Fibroblast of skin of left quadriceps (primary cell): ENCODE measurements at places on chromosomes 5 and 9.

DNA sequence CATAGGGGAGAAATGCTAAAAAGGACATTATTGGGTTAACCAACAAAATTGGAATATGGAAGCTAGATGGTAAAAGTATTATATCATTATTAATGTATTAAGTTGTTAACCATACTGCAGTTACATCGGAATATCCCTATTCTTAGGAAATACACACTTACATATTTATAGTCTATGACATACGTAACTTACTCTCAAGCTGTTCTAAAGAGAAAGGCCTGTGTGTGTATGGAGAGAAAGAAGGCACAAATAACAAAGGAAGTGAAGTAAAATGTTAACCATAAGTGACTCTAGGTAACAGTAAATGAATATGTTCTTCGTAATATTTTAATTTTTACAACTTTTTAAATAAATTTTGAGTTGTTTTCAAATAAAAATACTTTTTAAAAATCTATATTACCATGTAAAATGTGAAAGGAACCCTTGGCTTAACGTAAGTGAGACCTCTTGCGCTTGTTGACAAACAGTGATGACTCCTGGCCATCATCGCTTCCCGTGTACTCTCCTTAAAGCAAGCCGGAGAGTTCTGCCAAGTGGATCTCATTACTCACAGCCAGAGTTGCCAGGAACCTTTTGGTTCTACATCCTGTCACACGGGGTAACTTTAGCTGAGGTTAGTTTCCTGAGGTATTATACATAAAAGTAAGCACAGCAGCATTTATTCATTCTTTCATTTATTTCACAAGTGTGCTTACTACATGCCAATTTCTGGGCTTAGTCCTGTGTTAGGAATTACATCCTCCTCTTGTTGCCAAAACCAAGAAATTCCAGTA lies 165.4 kb downstream of the EPB41L4A start:
- DNase-seq = peak; percentile 1

DNA sequence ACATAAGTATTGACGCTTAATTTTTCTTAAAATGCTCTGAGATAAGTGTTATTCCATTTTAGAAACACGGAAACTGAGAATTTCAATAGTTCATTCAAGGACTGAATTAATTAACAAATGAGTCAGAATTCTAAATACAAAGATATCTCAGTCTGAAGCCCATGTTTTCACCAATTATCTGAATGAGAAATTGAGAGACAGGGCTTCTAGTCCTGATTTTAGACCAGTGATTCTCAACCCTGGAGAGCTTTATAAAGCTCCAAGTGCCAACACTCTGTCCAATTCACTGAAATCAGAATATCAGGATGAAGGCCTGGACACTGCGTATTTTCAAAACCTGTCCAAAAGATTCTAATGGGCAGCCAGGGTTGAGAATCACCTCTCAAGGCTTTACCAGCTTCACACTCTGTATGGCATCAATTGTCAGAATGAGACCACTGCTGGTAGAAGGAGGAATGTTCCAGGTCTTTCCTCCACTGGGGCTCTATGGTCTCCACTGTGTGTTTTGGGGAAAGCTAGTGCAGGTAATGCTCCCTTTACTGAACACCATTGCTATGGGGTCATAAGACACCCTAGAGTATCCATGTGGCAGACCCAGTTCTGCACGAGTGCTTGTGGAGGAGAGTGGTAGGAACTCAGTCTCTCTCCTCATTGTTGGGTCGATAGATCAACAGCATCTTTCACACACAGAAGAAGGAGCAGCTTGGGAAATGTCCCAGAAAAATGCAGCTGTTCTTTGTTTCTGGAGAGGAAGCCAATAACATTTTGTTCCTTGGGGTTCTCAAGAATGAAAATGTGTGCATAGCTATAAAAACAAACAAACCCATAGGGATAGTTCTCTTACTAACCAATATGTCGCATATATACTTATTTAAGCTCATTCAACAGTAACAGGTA lies 99.7 kb upstream of the OSMR start:
- no peak for DNase-seq

- DNase-seq = no peak
Measured at GRCh38 chr5:67192719-67193438, 3.7 kb downstream of the CD180 start.

GRCh38 chr5:150663936-150664335 lies 2.9 kb downstream of the MYOZ3 start:
- DNase-seq = no peak

- DNase-seq = no peak
Measured at GRCh38 chr5:134370311-134370870, 978 bp upstream of the UBE2B start.

DNA sequence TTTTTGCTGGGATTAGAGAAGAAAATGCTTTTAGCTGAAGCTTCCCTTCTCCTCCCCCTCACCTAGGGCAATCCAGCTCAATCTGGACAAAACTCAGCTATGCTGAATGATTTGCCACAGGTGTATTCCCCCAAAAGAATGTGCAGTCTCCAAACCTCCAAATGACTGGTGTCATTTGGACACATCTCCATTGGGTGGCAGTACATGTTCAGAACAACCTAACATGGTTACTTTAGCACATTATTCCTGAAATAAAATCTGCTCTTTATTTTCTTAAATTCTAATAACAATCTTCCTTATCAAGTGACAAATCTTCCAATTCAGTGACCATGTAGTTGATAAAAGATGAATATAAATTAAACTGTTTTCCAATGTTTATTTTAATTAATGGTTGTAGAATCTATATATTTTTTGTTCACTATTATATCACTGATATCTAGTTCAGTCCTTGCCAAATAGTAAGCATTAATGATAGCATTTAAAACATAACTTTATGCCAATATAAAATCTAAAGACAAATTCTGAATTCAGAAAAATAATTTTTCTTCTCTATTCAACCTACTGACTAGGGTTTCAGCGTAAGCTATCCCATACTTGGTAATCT lies 61.3 kb upstream of the MOCS2 start:
- DNase-seq = peak; percentile 21

- no peak for DNase-seq
Measured at GRCh38 chr5:35736280-35736679, 118.6 kb downstream of the SPEF2 start.

- no peak for DNase-seq
Measured at GRCh38 chr5:133469846-133470245, 142.5 kb downstream of the FSTL4 start.

DNA sequence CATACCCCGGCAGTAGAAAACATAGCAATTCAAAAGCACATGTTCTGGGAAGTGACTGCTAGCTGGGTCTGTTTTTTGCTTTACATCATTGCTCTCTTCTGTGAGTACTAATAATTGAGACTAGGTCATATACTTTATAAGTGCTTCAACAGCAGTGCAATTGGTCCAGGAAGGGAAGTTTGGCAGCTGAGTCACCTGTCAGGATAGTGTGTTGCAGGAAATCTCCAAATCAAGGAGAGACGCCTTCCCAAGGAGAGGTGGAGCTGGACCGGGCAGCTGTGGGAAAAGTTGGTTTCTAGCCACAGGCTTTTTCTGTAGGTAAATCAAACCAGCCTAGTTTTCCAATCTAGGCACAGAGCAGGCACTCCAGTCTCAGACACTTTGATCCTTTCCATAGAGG lies 330.1 kb downstream of the ENC1 start:
- no peak for DNase-seq

DNA sequence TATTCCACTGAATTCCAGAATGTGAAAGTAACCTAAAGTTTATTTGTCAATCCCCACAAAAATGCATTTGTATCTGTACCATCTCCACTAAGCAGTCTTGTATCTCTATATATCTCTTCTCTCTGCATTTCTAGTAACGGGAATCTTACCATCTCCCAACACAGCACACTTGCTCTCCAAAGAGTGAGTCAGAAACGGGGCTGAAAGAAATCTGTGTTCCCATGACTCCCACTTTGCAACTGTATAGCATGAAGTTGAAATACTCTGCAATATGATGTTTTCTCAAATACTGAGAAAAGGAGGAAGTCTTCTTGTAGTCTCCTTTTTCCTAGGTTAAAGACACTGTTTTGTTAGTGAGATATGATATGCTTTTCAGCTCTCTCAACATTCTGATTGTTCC lies 848.8 kb upstream of the ACO1 start:
- no peak for DNase-seq

DNA sequence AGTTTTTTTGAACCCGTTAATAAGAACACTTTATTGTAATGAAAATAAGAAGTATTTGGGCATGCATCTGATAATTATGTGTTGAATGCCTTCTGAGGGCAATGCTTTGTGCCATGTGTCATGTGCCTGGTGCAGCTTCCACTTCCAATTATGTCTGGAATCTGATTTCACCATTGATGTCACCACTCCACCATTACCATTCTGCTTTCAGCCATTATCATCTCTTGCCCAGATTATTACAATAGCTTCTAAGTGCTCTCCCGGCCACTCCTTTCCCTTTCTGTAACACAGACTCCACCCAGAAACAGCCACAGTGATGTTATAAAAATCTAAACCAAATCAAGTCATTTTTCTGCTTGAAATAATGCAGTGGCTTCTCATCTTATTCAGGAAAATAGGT lies 171.7 kb downstream of the C9orf152 start:
- no peak for DNase-seq

GRCh38 chr9:135514342-135515082 lies 6.7 kb upstream of the LCN1 start:
- DNase-seq = no peak

GRCh38 chr5:53469946-53470687 lies 10.3 kb upstream of the FST start:
- peak; percentile 62 for DNase-seq

DNA sequence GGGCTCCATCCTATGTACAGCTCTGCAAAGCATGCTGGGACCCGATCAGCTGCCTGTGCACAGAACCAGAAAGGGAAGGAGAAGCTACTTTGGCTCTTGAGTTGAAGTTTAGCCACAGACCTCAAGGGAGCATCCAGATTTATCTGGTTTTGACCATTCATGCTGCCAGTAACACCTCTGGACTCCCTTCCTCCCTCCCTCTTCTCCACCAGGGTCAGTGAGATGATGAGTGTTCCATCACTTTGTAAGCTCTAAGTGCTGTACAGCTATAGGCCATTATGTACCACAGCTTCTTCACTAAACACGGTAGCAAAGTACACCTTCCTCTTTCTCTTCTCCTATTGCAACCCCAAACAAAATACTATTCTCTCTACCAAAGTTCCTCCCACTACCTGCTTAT lies 77.9 kb downstream of the GLIS3 start:
- DNase-seq = no peak
